Thoracic aorta (tissue), 2 donors: ENCODE measurements at places on chromosomes 13 and 19. TPM values are rescaled to one million over a fixed set of nuclear protein-coding genes. Genes with fewer than 3 reads are reported as not detected.

The LYL1 gene
- 36.1 TPM for total RNA-seq

The SHISA7 gene
- total RNA-seq, result not detected

The DHRS12 gene
- total RNA-seq, result 13.3 TPM

The LRRC8E gene
- 0.14 TPM for total RNA-seq

The ZNF615 gene
- total RNA-seq, result 4.7 TPM

GRCh38 chr19:13408889-13409518 lies 97.3 kb downstream of the CACNA1A start:
- H3K4me3 ChIP-seq, result no peak overlapping the region
- H3K36me3 ChIP-seq, result no peaks in the 10 kb centered on the region
- H3K4me1 ChIP-seq, result no peaks in the 10 kb centered on the region
- no peak overlapping the region for H3K27ac ChIP-seq
- H3K27me3 ChIP-seq, result no peaks in the 10 kb centered on the region
